ENCODE measurements at places on chromosomes 3 and 15. TPM values are rescaled to one million over a fixed set of nuclear protein-coding genes. Genes with fewer than 3 reads are reported as not detected.
A peak's percentile ranks its signal among the peaks of the same experiment; 100 is the strongest.

The HRG gene
- not detected for total RNA-seq

DNA sequence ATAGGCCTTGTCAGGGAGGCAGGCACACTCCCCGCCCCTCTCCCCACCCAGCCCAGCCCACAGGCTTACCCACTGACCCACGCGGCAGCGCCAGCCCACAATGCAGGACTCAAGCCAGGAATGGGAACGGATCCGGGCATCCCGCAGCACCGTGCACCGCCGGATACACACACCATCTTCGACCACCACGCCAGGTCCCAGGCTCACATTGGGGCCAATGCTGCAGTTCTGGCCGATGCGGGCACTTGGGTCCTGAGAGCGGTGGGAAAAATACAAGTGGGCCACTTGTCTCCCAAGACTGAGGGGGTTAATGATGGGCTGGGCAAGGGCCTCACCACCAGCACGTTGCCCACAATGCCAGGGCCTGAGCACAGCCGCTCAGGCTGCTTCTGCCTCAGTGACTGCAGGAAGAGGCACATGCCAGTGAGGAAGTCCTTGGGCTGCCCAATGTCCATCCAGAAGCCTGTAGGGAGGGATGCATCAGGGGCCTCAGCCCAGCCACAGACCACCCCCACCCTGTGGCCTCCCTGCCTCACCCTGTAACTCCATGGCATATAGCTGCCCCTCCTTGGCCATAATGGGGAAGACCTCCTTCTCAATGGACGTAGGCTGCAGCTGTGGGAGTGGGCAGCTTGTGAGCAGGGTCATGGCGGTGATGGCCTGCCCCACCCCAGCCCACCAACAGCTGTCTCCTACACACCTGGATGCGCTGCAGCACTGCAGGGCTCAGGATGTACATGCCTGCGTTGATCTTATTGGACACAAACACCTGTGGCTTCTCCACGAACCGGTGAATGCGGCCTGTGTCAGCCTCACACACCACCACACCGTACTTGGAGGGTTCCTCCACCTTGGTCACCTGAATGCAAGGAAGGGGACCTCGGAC is 1.6 kb downstream of the GMPPB start:
- no peak for DNase-seq

DNA sequence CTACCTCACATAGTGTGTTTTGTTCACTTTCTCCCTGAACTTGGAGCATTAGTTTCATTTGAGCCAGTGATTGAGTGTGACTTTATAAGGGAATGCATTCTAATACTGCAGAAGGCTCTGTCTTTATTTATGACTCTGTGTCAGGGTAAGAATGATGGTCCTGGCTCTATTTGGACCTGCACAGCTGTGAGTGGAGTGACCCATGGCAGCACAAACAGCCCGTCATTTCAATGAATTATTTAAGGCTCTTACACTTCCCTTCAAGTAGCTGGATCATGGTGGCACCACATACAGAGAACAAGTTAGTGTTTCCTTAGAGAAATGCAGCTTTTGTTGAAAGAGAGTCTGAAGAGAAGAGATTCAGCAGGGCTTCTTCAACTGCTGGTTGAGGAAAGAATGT is 16.4 kb downstream of the TMEM108 start:
- DNase-seq: no peak

The TTLL13 gene
- 0.36 TPM for total RNA-seq

- DNase-seq: no peak
These were observed 131.6 kb downstream of the NLGN1 start for GRCh38 chr3:173529062-173529711.

DNA sequence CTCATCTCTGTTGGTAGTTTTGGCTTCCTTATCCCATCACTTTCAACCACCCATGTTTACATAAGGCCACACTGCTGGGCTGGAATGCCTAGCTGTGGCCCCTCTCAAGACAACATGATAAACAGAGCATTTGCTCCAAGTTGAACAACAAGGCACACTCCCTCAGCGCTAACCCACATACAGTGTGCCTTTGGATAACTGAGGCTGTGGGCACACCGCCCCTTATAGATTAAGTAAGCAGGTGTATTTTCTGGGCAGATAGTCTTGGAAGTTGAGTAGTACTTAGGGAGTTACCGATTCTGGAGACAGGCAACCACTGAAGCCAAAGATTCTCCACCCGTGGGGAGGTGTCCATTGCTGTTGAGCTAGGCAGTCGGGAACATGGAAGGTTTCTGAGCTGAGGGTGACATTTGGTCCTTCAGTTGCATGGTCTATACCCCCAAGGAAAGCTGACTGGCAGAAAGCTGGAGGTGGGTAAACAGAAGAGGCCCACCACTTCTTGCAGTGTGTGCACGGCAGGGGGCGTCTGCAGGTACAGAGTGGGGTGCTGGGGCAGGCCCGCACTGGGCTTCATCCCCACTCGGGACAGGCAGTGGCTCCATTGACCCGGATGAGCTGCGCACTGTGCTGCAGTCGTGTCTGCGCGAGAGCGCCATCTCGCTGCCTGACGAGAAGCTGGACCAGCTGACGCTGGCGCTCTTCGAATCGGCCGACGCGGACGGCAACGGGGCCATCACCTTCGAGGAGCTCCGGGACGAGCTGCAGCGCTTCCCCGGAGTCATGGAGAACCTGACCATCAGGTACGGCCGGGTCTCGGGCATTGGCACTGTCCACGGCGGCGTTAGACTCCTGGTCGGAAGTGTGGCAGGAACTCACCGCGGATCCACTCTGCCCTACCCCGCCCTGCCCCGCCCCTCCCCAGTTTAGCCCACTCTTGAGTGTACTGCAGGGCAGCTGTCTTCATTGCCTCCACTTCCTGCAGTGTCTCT is 16.8 kb downstream of the NOX5 start:
- DNase-seq: peak; percentile 57

DNA sequence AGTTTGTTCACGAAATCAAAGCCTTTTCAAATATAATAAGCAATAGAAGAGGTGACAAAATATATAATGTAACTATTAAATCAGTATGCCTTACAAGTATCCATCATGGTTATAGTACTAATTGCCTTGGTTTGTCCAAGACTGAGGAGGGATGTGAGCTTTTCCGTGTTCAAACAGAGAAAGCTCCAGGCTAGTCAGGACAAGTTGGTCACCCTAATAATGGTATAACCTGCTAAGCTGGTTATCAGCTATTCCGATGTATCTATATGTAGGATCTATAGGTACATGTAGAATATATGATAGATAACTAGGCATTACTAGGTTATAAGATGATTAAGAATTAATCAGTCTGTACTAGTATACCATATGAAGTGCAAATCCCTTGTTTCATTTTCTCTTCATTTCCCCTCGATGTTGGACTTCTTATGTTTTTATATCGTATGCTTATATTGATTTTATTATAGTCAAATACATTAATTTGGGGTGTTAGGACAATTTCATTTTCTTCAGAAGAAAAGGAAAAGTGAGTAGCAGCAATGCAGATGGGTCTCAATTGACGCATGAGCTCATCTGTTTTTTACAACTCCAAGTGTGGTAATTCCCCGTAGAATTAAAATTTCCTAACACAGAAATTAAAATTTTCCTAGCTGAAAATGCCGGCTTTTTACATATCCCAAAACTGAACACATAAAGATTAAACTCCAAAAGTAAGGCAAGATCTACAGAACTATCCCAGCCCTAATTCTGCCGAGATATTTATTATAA is 419.1 kb downstream of the TIGIT start:
- DNase-seq: no peak

- no peak for DNase-seq
These were observed 38.2 kb downstream of the KLHL25 start for GRCh38 chr15:85756411-85757072.

The CFAP91 gene
- total RNA-seq: 5.8 TPM

DNA sequence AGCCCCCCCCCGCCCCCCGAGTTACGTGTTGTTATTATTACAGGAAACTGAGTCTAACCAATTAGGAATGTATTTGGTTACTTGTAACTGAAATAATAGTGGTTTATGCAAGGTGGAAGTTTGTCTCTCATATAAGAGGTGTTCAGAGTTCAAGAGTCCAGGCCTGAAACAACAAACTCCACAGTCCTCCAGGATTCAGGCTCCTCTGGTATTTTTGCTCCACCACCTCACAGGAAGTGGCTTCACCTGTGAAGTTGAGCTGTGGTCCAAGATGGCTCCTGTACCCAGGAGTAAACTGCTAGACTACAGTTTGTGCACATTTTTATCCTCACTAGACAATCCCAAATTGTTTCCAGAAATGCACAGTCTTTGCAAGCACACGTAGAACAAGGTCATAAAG is 27.3 kb downstream of the MOBP start:
- DNase-seq: no peak

The ERC2 gene
- 1.1 TPM for total RNA-seq
